ENCODE measurements at places on chromosomes 6 and 20. TPM values are rescaled to one million over a fixed set of nuclear protein-coding genes. Genes with fewer than 3 reads are reported as not detected.

Gene BTNL2
- not detected for polyA plus RNA-seq

Gene CRISP3
- polyA plus RNA-seq: not detected

Gene PI16
- 0.56 TPM for polyA plus RNA-seq

Gene PNLDC1
- polyA plus RNA-seq: not detected

Gene TSPO2
- polyA plus RNA-seq: not detected

Gene PI3
- polyA plus RNA-seq: not detected

Gene CCM2L
- polyA plus RNA-seq: 1.5 TPM

Gene ME1
- polyA plus RNA-seq: not detected

Gene KIAA1755
- 1.3 TPM for polyA plus RNA-seq

Gene SIGLEC1
- polyA plus RNA-seq: not detected

Gene LY6G5C
- 13.4 TPM for polyA plus RNA-seq

Gene CDS2
- polyA plus RNA-seq: 70.8 TPM

Gene TMEM14A
- 326 TPM for polyA plus RNA-seq

Gene CRIP3
- polyA plus RNA-seq: 3.7 TPM

Gene SOX4
- 371 TPM for polyA plus RNA-seq

Gene TMEM242
- 17.6 TPM for polyA plus RNA-seq

Gene PCSK2
- 29.8 TPM for polyA plus RNA-seq

Gene PLN
- polyA plus RNA-seq: not detected

Gene WFDC10B
- not detected for polyA plus RNA-seq

Gene CDH4
- polyA plus RNA-seq: 32.0 TPM

Gene LPA
- polyA plus RNA-seq: not detected

Gene DPPA5
- not detected for polyA plus RNA-seq

Gene CCN6
- polyA plus RNA-seq: not detected

Gene IL17A
- polyA plus RNA-seq: not detected

Gene PAK1IP1
- polyA plus RNA-seq: 30.4 TPM

Gene ERVFRD-1
- not detected for polyA plus RNA-seq

Gene TCF15
- polyA plus RNA-seq: not detected

Gene VSTM2L
- 22.1 TPM for polyA plus RNA-seq

Gene HMGA1
- 31.5 TPM for polyA plus RNA-seq

Gene FILIP1
- 1.4 TPM for polyA plus RNA-seq

Gene ADGRF1
- not detected for polyA plus RNA-seq

All from neural cell (in vitro differentiated cells).